ENCODE measurements at places on chromosomes 6 and 20.

DNA sequence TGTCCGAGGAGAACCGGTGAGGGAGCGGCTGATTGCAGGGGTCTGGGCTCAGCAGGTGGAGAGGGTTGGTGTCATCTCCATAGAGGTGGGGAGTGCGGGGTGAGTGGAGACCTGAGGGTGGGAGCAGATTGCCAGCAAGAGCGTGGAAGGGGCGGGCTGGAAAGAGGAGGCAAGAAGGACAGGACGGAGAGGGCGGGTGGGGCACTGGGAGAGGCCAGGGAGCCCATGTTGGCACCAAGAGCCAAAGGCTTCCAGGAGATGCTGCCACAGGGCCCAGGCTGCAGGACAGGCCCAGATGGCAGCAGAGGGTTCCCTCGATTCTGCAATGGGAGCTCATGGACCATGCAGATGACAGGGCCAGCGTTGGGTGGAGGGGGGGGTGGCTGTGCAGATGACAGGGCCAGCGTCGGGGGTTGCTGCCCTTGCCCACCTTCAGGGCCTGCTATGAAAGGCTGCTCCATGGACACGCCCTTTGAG, 105.4 kb downstream of the TMEM242 start:
- DNase-seq = no peak

DNA sequence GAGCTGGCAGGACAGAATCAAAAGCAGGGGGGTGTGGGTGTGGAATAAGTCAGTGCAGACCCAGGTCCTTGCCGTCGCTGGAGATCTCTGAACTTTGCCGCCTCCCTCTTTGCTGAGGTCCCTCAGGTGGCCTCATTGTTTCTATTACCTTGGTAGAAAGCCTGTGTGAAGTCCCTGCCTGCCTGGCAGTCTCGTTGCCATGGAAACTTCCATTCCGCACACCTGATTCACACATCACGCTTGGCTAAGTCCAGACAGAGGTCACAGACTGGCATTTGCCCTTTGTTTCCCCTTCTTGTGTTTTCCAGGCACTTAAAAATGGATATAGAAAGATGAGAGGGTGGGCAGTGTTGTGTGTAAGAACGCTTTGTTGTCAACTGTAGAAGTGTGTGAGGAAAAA, 260.6 kb downstream of the PRL start:
- no peak for DNase-seq

DNA sequence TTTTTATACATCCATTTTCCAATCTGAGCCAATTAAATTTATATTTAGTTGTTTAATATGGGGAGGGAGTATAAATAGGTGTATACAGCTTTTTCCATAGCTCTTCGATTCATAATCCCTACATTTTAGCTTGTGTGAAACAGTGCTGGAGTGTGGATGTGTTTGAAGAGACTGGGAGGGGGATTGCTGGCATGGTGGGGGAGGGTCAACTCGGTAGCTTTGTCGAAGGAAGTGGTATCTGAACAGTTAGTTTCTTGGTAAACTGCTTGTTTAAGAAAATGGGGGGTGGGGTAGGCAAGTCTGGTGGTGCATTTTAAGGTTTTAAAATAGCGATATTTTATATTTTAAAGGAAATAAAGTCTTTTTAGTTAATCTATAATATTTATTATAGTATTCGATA, 1.4 kb upstream of the LIN28B start:
- DNase-seq = no peak

- DNase-seq = no peak
These were observed 56.4 kb downstream of the B4GALT5 start for GRCh38 chr20:49657118-49657901.

DNA sequence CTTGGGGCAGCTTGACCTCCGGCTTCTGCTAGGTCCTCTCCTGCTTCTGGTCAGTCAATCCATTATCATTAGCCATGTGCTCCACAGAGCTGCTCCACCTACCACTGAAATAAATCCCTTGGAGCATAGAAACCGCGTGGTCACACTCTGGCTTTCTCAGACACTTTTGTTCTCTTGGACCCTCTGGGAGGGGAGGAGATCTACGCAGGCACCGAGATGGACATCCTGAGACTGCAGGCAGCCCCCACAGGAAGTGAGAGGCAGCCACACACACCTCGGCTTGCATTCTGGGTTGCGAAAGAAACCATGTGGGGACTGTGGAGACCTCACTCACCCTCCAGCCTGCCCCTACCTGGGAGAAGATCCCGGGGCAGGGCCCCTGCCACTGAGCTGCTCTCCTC, 79.5 kb downstream of the FYN start:
- DNase-seq = peak; percentile 37

DNA sequence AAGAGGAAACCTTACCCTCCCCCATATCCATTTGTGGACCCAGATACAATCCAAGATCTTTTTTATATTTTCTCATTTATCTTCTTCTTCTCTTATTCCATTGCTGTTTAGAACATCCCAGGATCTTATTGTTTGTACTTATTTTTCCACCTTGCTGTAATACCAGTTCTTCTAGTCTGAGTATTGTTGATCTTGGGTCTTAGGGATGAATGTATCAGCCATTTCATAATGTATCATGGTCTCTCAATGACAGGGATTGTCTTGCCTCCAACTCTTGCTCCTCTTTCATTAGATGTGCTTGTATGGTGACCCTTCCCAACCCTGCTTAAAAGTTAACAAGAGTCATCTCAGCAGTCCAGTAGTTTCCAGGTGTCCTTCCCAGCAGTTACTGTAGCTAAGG, 63.3 kb downstream of the MAP3K4 start:
- no peak for DNase-seq

- DNase-seq = no peak
These were observed 28.1 kb downstream of the INSM1 start for GRCh38 chr20:20395903-20396568.

- no peak for DNase-seq
These were observed 51.4 kb downstream of the TXLNB start for GRCh38 chr6:139240161-139241010.

- no peak for DNase-seq
These were observed 576.4 kb downstream of the HDGFL1 start for GRCh38 chr6:23145781-23146180.

DNA sequence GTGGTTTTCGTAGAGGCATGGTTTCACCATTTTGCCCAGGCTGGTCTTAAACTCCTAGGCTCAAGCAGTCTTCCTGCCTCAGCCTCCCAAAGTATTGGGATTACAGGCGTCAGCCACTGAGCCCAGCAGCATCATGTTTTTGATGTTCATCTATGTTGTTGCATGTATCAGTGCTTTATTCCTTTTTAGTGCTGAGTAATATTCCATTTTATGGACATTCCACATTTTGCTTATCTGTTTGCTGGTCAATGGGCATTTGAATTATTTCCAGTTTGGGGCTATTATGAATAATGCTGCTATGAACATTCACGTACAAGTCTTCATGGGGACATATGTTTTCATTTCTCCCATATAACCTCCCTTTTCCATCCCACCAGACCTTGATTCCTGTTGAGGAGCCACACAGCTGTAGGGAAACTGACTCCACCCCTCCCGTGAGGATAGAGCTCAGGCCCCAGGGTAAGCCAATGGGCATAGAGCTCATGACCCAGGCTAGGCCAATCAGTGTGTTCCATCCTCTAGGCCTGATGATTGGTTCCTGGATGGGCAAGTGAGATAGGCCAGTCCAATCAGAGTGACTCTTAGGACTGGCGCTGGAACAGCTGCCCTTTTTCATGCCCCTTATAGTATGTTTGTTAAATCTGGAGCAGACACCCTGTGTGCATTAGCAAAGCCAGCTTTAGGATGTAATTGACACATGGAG, 49.5 kb downstream of the DLGAP4 start:
- DNase-seq = no peak

DNA sequence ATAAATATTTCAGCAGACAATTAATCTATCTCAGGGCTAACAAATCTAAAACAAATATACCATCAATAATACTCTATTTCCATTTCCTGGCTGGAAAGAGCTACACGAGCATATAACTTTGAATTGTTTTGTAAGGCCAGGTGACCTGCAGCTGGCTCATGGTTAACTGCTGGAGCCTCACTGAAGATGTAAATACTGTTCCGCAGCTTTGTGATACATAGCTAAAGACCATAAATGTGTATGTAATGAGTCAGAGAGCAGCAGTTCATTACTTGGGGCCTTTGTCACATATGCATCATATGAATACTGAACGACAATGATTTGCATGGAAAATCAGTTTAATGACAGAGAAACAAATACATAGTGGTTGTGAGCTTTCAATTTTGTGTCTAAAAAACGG, 109.4 kb upstream of the CCN2 start:
- no peak for DNase-seq

DNA sequence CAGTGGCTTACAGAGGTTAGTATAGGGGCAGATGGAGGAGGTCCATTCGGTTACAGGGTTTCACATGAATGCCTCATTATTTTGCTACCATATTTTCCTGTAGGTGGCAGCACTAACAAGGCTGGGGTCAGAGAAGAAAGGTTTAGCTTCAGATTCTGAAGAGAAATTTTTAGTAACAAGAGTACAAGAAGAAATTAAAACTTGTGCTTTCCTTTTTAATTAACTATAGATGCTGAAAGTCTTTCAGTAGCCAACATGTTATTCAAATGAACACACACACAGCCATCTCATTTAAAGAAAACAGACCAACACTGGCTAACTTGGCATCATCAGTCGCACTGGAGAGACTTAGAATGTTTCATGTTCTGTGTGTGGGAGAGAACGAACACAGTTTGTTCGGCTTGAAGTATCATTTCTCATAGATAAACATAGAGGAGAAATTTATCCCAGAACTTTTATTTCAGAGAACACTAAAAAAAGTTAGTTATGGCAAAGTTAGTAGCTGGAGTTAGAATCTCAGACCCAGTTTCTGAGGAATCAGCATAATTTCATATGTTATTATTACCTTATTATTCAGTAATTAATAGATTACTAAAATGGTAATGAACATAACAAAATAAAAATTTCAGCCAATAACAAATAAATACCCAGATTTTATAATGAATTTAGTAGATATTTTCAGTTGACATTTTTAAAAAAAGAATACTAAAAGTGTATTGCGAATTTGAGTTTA, 314.0 kb upstream of the RSPO3 start:
- DNase-seq = no peak

GRCh38 chr6:71012866-71013469, 56.1 kb upstream of the B3GAT2 start:
- no peak for DNase-seq

Data from activated effector memory CD4-positive, alpha-beta T cell treated with Interleukin-2 at 50 U/mL for 16 hours (primary cell).